ELR (cell line): ENCODE measurements at places on chromosomes 7 and 10.

DNA sequence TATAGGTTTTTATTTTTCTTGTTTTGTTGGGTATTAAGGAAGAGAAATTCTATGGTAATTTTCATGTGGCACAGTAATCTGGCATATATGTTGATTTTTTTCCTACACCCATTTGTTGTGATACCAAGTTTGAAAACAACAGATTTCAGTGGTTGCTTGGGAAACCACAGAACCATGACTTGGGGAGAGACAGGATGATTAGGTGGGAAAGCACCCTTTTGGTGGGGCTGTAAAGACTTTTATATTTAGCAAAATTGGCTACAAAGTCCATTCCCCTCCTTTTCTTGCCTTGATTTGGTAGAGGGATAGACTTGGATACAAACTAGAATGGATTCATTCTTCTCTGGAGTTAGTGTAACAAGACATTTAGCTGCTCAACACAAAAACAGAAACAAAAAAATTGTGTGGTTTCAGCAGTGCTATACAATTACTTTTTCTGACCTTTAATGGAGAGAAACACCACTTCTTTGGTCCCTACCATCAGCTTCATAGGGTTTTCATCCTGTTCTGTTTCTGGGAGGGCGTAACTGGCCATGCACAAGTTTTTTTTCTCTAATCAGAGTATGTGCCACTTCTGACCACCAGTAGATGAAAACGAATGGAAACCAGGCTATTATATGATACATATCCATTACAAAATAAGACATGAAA, 52.7 kb downstream of the FIGNL1 start:
- no peak for DNase-seq

GRCh38 chr10:86389441-86390193, 23.0 kb upstream of the GRID1 start:
- DNase-seq: no peak

GRCh38 chr7:141073641-141074161, at the start of gene TMEM178B:
TSS of gene TMEM178B (plus strand) at chr7:141074064.
- no peak for DNase-seq

DNA sequence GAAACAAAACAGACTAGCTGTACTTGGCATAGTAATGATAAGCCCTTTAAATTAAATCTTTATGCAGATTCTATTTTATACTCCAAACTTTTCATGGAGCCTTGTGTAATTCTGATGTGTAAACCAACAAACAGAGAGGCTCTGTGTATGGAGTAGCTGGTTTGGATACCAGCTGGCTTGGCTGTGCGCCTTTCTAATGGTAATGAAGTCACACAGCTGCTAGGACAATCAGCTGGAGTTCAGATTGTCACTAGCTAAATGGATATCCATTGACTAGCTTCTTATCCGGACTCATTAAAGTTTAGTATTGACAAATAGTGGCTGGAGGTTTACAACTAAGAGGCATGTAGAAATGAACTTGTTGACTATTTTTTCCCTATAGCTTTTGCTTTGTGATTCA, 398.4 kb downstream of the DGKB start:
- no peak for DNase-seq

DNA sequence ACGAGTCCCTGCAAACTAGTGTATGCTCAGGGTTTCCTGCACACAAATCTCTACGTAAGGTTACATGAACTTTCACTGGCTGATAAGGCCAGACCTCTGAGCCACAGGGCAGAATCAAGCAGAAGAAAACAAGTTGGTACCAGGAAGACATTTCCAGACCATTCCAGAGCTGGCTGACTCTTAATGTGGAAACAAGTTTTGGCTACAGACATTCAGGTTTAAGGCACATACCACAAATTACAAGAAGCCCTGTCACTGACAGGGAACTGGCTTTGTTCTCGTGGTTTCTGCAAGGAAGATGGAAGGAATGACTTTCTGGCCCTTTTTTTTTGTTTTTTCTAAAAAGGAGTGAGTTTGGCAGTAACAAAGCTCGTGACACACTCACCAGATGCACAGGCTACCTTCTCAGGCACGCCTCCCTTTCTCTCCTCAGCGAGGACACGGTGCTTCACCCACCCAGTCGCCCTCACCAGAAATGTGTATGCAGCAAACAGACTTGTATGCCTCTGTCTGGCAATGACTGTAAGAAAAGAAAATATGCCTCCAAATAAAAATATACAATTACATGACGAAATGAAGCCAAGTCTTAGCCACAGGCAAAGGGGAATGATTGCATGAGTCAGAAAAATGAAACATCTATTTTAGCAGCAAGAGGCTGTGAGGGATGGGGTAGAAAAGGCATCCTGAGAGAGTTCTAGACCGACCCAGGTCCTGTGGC, 22.6 kb downstream of the PLAC9 start:
- peak; percentile 87 for DNase-seq

GRCh38 chr7:105521027-105521716, 899 bp downstream of the PUS7 start:
- peak; percentile 68 for DNase-seq

DNA sequence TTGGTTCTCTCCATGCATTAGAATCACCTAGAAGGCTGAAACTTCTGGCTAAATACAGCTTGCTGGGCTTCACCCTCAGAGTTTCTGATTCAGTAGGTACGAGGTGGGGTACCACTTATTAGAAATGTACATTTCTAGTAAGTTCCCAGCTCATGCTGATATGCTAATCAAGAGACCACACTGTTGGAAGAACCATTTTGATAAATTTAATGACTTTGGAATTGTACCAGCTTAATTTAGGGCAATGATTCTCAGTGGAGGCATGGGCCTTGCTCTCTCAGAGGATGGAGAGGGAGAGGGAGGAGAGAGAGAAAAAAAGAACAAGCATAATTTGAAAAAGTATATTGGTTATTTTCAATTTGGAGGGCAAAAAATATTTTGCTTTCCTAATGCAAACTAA, 20.3 kb downstream of the CPN1 start:
- DNase-seq: no peak

DNA sequence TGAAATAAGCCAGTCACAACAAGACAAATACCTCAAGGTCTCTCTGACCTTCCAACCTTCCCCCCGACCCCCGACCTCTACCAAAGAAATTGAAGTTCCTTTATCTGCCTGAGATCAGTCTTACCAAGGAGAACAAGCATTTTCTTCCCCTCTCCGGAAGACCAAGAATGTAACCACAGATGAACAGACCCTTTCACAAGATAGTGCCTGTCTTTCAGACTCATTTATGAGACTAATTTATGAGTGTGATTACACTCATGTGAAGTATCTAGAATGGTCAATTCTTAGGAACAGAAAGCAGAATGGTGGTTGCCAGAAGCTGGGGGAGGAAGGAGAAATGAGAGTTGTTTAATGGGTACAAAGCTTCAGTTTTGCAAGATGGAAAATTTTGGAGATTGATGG, 108.9 kb upstream of the MKLN1 start:
- no peak for DNase-seq

DNA sequence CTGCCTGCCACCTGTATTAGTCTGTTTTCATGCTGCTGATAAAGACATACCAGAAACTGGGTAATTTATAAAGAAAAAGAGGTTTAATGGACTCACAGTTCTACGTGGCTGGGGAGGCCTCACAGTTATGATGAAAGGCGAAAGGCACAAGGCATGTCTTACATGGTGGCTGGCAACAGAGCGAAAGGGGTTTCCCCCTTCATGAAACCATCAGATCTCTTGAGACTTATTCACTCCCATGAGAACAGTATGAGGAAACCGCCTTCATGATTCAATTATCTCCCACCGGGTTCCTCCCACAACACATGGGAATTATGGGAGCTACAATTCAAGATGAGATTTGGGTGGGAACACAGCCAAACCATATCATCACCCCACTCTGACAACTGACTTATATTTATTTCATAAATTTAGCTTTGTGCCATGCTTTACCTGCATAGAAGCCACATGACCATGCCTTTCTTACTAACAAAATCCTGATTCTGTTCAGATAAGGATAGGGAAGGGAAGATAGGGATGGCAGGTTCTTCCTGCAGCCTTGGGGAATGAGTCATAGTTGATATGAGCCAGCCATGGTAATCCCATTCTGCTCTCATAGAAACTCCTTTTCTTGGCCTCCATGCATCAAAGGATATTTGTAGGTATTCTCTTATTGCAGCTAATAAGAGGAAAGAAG, 191.3 kb upstream of the AGK start:
- peak; percentile 11 for DNase-seq

GRCh38 chr7:76236224-76236623, 34.5 kb downstream of the SRRM3 start:
- no peak for DNase-seq

- peak; percentile 63 for DNase-seq
Measured at GRCh38 chr10:72802332-72802731, 91.2 kb upstream of the OIT3 start.

GRCh38 chr10:128973221-128973620, 493.8 kb upstream of the MGMT start:
- DNase-seq: no peak

- DNase-seq: no peak
Measured at GRCh38 chr10:18500576-18500975, 150.8 kb downstream of the NSUN6 start.

GRCh38 chr10:30188556-30189237, 129.3 kb upstream of the JCAD start:
- no peak for DNase-seq

- no peak for DNase-seq
Measured at GRCh38 chr10:34514290-34514689, 300.8 kb downstream of the PARD3 start.

GRCh38 chr7:19587291-19587690, 121.5 kb downstream of the POLR1F start:
- peak; percentile 38 for DNase-seq

- peak; percentile 78 for DNase-seq
Measured at GRCh38 chr7:5702876-5703571, 78.4 kb downstream of the RNF216 start.

GRCh38 chr7:151206914-151207313, 3.4 kb downstream of the H2BK1 start:
- DNase-seq: no peak

- DNase-seq: peak; percentile 42
Measured at GRCh38 chr10:92822964-92823363, 25.4 kb upstream of the EXOC6 start.

- DNase-seq: no peak
Measured at GRCh38 chr7:116382375-116382774, 117.2 kb upstream of the CAV2 start.

- peak; percentile 41 for DNase-seq
Measured at GRCh38 chr10:33055625-33056024, 97.6 kb upstream of the ITGB1 start.

DNA sequence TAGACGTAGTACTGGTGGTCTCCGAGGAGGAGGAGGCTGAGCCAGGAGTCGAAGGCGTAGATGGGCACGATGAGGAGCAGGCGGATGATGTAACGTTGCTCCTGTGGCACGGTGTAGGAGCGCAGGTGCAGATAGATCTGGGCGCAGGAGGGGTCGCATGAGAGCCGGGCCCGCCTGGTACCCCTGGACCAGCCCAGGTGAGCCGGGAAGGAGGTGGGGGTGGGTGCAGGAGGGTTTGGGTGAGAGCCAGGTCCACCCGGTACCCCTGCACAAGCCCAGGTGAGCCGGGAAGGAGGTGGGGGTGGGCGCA, 5.2 kb downstream of the TMEM184A start:
- no peak for DNase-seq

DNA sequence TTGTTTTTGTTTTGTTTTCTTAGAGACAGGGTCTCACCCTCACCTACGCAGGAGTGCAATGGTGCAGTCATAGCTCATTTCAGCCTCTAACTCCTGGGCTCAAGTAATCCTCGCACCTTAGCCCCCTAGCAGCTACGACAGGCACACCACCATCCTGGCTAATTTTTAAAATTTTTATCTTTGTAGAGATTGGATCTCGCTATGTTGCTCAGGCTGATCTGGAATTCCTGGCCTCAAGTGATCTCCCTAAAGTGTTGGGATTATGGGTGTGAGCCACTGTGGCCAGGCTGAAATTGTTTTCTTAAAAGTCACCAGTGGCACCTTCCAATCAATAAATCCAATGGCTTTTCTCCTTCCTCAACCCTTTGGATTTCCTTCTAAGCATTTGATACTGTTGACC, 20.9 kb upstream of the DDX50 start:
- DNase-seq: no peak

GRCh38 chr10:21238717-21239116, 286.8 kb downstream of the SKIDA1 start:
- no peak for DNase-seq

DNA sequence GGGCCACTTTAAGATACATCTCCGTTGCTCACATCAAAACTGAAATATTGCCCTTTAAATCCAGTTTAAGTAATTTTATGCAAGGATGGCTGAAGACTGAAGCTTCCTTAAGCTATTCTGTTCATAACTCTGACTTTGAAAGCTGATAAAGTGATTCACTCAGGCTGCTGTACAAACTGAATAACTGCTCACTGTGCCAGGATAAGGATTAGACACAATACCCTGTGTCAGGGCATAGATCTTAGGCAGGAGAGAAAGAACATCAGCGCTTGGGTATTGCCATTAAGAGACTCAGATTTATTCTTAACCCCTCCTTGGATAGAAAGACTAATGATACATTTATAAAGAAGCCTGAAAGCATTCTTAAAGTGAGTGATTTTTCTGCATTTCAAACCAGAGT, 614.5 kb upstream of the ZWINT start:
- DNase-seq: no peak

- DNase-seq: no peak
Measured at GRCh38 chr10:87887146-87887545, 23.7 kb downstream of the PTEN start.

GRCh38 chr10:69994262-69994661, 58.4 kb upstream of the MACROH2A2 start:
- DNase-seq: peak; percentile 62

GRCh38 chr7:20301311-20301939, 29.3 kb upstream of the ITGB8 start:
- DNase-seq: peak; percentile 48

GRCh38 chr7:14759785-14760184, 142.8 kb downstream of the DGKB start:
- peak; percentile 44 for DNase-seq

DNA sequence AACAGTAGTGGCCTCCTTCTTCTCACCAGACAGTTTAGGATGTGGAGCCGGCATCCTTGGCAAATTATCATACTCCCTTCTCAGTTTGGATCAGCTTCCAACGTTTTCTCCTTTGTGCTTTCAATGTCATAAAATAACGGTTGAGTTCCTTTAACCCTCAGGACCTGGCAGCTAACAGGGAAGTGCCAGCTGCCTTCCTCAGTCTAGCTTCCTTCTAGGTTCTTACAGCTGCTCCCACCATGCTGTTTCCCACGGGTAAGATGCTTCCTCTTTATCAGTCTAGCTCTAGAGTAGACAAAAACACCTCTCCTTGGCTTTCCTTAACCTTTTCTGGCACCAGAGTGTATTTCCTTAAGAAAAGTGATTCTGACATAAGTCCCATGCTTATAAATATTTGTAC, 33.2 kb downstream of the BLVRA start:
- DNase-seq: no peak

- no peak for DNase-seq
Measured at GRCh38 chr7:85119934-85120333, 66.9 kb downstream of the SEMA3D start.

GRCh38 chr7:157056957-157057902, 46.8 kb upstream of the MNX1 start:
- no peak for DNase-seq

GRCh38 chr7:100629117-100629716, 12.1 kb downstream of the TFR2 start:
- peak; percentile 50 for DNase-seq
